ENCODE measurements at places on chromosomes 11 and 22. TPM values are rescaled to one million over a fixed set of nuclear protein-coding genes. Genes with fewer than 3 reads are reported as not detected.

Gene BBOX1
- not detected for total RNA-seq

Gene TP53AIP1
- total RNA-seq = not detected

Gene ABCG4
- total RNA-seq = not detected

Gene IFITM10
- 0.11 TPM for total RNA-seq

Gene UPK2
- total RNA-seq = not detected

Gene CD3E
- not detected for total RNA-seq

Gene MYBPC3
- total RNA-seq = not detected

Gene GAL
- total RNA-seq = 8.3 TPM

Gene SPDYC
- total RNA-seq = not detected

Gene TENM4
- total RNA-seq = 23.5 TPM

Gene FAM181B
- total RNA-seq = 0.23 TPM

Gene OR6A2
- 0.06 TPM for total RNA-seq

Gene RFPL2
- total RNA-seq = not detected

Gene TUBA8
- total RNA-seq = not detected

Gene ASPHD2
- 3.9 TPM for total RNA-seq

Gene YAP1
- 35.5 TPM for total RNA-seq

Gene IGLL5
- total RNA-seq = not detected

Gene TEX12
- total RNA-seq = not detected

Gene ZNF408
- 10.4 TPM for total RNA-seq

Gene SYT12
- 1.1 TPM for total RNA-seq

Gene CDCA5
- total RNA-seq = 77.1 TPM

Gene SSH3
- total RNA-seq = 6.9 TPM

Gene OR4A47
- not detected for total RNA-seq

Gene TMEM191C
- not detected for total RNA-seq

Gene ETS1
- 70.7 TPM for total RNA-seq

Gene FREY1
- 0.23 TPM for total RNA-seq

Gene FGF4
- total RNA-seq = not detected

Gene DPP3
- total RNA-seq = 77.5 TPM

Gene PATE2
- total RNA-seq = 0.29 TPM

Gene ANKRD13D
- 24.0 TPM for total RNA-seq

Gene CHRM1
- total RNA-seq = not detected

Gene AIFM3
- 2.0 TPM for total RNA-seq

Gene MCHR1
- not detected for total RNA-seq

Gene RAB38
- 2.5 TPM for total RNA-seq

Gene NUDT22
- 51.3 TPM for total RNA-seq

Gene MS4A6E
- not detected for total RNA-seq
